DMS153 (cell line): ENCODE measurements at places on chromosomes 2 and 18.

DNA sequence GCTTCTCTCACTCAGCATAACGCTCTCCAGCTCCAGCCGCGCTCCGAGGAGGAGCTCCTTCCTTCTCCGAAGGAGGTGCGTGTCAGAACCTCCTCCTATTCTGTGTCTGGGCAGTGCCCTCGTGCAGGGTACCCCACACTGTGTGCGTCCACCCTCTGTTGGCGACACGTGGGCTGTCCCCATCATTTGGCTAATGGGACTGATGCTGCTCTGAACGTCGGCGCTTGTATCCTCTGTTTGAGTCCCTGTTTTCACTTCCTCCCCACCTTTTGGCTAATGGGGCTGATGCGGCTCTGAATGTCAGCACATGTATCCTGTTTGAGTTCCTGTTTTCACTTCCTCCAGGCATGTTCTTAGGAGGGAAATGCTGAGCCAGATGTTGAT lies 22.2 kb downstream of the KCNG2 start:
- no peak for DNase-seq

DNA sequence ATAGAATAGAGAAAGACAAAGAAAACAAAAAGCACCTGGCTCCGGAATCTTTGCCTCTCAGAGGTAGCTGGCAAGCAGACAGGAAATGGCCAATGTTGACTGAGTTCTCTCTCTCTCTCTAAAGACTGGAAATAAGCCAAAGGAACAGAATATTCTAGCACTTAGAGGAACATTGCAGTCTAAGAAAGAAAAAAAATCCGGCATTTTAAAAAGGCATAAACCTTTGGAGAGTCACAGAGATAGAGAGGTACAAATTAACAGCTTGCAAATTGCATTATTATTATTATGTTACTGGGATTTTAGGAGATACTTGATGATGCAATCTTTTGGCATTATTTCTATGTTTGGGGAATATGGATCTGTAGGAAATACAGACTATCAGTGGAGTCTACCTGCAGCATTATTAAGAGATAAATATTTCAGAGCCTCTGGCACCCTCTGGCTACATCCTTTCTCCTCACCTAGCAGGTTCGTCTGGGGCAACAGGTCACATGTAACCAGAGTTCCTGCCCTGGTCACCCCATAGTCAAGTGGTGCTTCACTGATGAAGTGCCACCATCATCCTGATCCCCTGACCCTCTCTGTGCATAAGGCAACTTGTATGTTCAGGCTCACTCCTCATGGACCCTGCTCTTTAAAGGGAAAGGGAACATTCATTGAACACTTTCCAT lies 318.9 kb upstream of the ACVR2A start:
- peak; percentile 96 for DNase-seq

GRCh38 chr2:74080346-74080745 lies 67.4 kb downstream of the BOLA3 start:
- no peak for DNase-seq

GRCh38 chr2:2101924-2102323 lies 229.2 kb downstream of the MYT1L start:
- DNase-seq: no peak

DNA sequence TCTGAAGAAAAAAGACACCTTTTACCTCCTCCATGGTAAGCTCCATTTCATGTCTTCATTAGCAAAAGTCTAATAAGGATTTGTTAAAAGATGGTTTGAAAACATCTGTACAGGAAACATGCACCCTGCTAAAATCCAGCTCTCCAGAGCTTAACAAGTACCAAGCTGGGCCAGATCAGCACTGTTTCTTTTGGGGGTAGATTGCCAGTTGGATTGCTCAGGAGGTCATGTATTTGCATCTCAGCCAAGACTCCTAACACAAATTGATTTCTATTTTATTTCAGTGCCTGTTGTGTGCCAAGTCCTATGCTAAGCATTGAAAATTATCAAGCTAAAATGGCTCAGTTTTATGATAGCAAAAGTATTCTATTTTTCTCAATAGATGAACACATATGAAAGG lies 3.4 kb upstream of the TMEM182 start:
- DNase-seq: no peak

GRCh38 chr2:120525056-120526046 lies 179.4 kb downstream of the INHBB start:
- DNase-seq: no peak

DNA sequence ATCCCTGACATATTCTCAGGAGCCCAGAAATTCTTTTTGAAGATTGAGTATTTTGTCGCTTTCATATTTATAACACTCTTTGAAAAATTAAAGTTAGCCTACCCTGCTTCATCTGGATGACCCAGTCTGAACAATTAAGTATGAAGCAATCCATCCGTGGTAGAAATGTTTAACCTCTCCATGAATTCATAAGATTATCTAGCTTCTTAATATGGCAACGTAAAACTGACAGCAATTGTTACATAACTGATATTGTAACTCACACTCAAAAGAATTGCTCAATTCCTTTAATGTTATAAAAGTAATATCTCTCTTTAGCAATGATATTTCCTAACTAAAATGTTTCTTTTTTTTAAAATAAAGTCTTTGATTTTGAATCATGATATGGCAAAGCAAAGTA lies 7.2 kb upstream of the ABCA12 start:
- DNase-seq: no peak

DNA sequence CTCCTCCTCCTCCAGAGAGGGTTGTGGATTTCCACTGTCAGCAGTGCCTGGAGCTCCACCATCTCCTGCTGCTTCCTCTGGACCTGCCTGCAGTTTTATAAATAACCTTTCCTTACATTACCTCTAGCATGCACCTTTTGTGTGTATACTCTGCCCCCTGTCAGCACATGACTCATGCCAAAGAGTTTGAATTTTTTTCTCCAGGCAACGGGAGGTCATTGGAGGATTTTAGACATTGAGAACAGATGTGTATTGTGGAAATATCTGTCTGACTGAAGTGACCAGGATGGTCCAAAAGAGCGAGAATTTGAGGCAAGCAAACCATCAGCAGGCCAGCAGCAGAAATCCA lies 31.7 kb downstream of the IL37 start:
- DNase-seq: no peak

GRCh38 chr2:78541088-78541450 lies 484.4 kb upstream of the REG3G start:
- no peak for DNase-seq

- DNase-seq: no peak
Measured at GRCh38 chr2:160075171-160075570, 12.8 kb upstream of the PLA2R1 start.

DNA sequence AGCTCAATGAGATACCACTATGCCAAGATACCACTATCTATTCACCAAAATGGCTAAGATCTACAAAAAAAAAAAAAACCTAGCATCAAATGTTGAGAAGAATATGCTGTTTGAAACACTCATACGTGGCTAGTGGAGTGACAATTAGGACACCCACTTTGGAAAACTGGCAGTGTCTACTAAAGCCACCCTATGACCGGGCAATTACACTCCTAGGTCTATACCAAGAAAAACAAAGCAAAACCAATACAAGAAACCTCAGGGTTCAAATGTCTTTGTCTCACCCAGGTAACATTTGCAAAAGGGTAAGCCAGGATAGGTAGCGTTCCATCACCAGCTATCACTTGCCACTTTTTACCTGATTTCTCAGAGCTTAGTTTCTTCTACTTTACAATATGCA lies 123.6 kb upstream of the CAB39 start:
- DNase-seq: no peak

DNA sequence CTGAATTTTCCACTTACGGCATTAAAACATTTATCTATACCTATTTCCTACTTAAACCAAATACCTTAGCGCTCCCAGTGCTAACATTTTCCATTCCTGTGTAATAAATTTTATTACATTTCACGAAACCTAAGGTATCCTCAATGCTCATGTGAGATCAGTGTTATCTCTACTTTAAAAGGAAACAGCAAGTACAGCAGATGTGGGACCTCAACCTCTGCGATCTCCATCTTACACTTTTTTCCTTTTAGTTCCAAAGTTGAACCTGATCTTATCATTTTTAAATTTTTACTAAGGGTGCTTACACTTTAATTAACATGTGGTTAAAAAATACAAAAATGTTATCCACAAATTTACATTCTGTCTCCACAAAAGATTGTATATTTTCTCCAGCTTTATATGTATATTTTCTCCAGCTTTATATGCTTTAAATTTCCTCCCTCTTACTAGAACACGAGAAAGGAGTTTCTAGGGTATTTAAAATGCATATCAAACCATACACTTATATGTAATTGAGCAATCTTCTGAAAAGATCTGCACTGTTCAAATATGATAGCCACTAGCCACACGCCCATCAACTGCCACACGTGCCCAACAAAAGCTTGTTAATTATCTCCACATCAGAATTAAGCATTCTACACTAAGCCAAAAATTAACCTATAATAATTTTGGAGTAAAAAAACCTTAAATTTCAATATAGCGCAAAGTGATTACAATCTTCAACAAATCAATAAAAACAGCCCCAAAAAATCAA lies 38.1 kb downstream of the MBOAT2 start:
- no peak for DNase-seq

- DNase-seq: no peak
Measured at GRCh38 chr18:9872823-9873222, 12.9 kb upstream of the TXNDC2 start.

DNA sequence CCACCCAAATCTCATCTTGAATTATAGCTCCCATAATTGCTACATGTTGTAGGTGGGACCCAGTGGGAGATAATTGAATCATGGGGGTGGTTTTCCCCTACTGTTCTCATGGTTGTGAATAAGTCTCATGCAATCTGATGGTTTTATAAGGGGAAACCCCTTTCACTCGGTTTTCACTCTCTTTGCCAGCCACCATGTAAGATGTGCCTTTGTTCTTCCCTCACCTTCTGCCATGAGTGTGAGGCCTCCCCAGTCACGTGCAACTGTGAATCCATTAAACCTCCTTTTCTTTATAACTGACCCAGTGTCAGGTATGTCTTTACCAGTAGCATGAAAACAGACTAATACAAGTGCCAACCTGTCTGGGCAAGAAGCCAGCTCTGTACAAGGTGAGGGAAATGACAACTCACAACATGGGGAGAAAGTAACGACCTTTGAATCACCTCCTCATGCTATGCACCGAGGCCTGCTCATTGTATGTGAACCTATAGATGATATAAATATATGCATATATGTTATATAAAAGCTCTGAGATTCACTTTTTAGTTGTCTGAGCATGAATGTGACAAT lies 162.2 kb downstream of the ALPK2 start:
- DNase-seq: no peak

- no peak for DNase-seq
Measured at GRCh38 chr2:233519787-233520611, 46.6 kb downstream of the USP40 start.

DNA sequence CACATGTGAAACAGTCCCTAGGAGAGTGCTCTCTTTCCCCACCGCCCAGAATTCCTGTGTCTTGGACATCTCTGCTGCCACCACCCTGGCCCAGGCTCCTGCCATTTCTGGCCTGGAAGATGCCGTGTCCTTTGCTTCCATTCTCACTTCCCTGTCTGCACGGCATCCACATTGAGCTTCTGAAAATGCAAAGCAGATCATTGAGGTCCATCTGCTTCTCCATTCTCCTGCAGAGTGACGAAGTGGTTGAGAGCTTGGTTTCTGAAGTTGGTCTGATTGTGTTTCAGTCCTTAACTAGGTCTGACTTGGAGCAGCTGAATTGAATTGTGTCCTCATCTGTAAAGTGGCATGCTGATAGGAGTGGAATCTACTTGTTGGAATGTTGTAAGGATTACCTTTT lies 98.7 kb upstream of the MGAT5 start:
- DNase-seq: no peak

DNA sequence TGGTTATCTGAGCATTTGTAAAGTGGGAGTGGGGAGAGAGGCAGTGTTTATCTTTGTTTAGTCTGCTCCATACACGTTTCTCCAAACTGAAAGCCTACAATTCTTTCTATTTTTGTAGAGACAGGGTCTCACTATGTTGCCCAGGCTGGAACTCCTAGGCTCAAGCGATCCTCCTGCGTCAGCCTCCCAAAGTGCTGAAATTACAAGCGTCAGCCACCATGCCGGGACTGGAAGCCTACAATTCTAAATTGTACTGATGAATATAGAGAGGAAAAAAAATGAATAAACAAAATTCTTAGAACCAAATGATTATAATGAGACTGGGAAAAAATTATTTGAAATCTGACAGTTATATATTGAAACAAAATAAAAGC lies 1.4 kb upstream of the ZFAND2B start:
- no peak for DNase-seq

GRCh38 chr2:152303951-152304350 lies 31.0 kb upstream of the FMNL2 start:
- no peak for DNase-seq

DNA sequence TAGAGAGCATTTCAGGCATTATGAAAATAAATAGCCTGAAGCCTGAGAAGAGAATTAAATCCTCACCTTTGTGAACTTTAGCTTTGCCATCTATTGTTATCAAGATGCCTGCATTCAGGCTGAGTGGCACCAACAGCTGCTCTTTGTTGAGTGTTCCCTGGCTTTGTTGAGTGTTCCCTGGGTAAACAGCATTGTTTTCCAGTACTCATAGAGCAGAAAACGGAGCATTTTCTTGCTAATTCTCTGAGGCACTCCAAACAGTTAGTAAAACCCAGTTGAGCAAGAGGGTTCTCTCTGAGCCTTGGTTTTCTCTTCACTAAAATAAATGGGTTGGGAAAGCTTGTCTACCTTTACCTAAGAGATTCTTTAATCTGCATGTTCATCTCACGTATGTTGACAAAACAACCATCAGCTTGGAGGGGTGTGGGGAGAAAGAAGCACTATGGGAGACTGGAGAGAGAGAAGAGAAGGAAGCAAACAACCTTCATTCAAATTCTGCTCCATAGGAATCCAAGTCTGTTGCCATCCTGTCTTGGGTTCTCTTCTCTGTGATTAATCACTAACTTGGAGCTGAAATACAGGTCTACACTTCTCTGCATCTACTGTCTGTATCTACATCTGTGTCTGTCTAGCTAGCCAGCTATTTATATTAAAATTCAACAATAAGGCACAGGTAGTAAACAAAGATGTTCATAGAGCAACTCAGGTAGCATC lies 567.0 kb upstream of the SOX11 start:
- DNase-seq: peak; percentile 87

- no peak for DNase-seq
Measured at GRCh38 chr18:7488571-7488970, 78.5 kb upstream of the PTPRM start.
